ENCODE measurements at places on chromosomes 2 and 18.
A peak's percentile ranks its signal among the peaks of the same experiment; 100 is the strongest.

GRCh38 chr2:168033966-168034365 is 213.4 kb downstream of the STK39 start:
- DNase-seq: no peak

GRCh38 chr2:12549641-12550040 is 167.1 kb upstream of the TRIB2 start:
- peak; percentile 39 for DNase-seq

GRCh38 chr2:236546561-236547002 is 23.0 kb upstream of the ACKR3 start:
- DNase-seq: no peak

DNA sequence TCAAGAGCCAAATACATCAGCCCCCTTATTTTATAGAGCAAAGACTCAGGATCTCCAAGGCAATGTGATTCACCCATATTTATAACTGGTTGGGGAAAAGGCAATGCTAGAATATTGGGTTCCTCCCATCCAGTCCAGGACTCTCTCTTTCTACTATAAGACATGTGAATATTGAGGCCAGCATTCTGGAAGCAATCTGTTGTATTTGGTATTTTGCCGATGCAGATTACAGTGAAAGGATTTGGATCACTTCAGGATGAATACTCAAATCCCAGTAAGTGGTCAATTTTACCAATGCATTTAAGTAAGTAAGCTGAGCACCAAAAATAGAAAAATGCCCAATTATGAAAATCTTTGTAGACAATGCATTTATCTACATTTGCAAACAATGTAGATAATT is 1834.7 kb upstream of the PIK3C3 start:
- no peak for DNase-seq

GRCh38 chr2:9288681-9289338 is 82.2 kb downstream of the ASAP2 start:
- DNase-seq: peak; percentile 39

GRCh38 chr2:148298196-148298595 is 277.3 kb downstream of the MBD5 start:
- DNase-seq: peak; percentile 25

DNA sequence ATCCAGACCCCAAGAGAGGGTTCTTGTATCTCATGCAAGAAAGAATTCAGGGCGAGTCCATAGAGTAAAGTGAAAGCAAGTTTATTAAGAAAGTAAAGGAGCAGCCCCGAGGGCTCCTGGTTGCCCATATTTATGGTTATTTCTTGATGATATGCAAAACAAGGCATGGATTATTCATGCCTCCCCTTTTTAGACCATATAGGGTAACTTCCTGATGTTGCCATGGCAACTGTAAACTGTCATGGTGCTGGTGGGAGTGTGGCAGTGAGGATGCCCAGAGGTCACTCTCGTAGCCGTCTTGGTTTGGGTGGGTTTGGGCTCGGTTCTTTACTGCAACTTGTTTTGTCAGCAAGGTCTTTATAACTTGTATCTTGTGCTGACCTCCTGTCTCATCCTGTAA is 750.2 kb upstream of the FANCL start:
- no peak for DNase-seq

DNA sequence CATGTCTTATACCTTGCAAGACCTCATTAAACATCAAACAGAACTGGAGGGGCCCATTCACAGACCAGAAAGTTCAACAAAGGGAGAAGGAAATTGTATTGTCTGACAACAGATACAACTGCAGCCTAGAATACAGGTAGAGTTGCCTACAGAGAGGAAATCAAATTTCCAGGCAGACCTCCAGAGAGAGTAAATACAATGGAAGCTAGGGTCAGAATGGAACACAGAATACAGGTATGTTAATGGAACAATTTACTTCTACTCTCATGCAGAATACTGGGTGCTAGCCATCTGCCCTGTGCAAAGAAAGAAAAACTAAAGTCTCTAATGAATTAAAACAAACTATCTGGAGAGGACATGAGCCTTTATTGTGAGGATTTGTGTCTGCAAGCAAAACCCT is 31.6 kb upstream of the ALK start:
- no peak for DNase-seq

GRCh38 chr2:227163998-227164762 is at the start of the genes COL4A3 and COL4A4:
COL4A3 (plus strand) TSS chr2:227164624; CDS start chr2:227164727, 103 bp downstream.
COL4A4 (minus strand) TSS chr2:227164205; CDS start chr2:227147483, 16,722 bp downstream.
- DNase-seq: no peak

DNA sequence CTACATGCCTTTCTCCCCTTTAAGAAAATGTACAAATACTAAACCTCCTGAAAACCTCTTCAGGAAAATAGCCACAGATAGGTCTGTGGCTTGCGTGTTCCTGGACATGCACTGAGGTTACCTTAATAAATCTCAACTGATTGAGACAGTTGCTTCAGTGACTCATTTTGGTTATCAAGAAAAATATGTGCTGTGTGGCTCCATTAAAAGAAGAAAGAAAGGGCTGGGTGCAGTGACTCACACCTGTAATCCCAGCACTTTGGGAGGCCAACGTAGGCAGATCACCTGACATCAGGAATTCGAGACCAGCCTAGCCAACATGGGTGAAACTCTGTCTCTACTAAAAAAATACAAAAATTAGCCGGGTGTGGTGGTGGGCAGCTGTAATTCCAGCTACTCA is 27.1 kb downstream of the CREG2 start:
- DNase-seq: no peak

DNA sequence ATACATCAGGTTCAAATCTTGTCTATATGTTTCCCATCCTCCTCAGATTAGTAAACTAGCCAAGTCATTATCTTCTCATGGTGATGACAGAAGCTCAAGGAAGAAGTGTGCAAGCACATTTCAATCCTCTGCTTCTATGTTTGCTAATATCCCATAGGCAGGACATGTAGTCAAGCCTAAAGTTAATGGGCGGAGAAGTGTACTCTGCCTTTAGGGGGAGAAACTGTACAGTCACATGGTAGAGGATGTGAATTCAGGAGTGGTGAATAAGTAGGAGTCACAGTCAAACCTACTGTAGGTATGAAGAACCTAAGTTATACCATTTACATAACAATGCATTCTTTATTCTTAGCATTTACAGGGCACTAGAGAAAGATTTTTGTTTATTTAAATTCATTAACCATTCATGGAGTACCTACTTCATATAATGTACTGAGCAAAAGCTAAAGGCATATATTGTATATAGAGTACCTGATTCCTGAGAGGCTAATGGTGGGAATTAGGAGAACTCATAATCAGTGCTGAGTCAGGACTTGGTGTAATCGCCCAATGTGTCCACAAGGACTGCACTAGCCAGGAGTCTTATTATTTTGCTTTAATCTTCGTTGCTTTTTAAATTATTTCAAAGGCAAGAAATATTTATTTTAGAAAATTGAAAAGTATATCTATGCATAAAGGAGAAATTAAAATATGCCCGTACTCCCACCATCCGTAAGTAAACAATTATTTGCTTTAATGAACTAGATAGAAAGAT is 394.3 kb upstream of the ETAA1 start:
- DNase-seq: no peak

DNA sequence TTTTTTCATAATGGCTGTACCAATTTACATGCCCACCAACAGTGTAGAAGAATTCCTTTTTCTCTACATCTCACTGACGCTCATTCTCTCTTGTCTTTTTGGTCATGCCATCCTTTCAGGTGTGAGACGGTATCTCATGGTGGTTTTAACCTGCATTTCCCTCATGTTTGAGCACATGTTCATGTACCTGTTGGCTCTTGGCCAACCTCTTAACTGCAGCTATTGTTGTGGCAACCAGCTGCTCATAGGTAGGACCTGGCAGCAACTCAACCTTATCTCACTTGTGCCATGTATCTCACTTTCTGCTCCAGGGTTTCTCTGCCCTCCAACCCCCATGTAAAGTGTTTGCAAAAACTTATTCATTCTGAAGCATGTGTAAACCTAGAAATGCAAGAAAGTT is 167.5 kb downstream of the UPP2 start:
- DNase-seq: no peak

GRCh38 chr2:219254590-219255201 is 978 bp upstream of the TUBA4A start:
- DNase-seq: peak; percentile 87

DNA sequence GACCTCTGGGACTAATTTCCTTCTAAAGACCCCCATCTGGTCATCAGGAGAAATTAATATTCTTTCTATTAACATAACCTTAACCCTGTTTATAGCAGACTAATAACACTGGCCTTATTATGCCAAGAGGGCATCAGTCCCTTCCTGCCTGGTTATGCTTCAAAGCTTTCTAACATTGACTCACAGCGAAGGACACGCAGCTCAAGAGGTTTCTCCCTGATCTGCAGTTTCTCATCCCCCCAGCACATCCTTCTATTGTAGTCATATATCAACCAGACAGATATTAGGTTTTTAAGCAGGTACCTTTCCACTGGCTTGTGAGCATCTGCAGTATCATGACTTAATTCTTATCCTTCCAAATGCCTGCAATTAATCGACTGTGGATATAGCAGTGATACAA is 100.0 kb upstream of the CXCR4 start:
- no peak for DNase-seq

DNA sequence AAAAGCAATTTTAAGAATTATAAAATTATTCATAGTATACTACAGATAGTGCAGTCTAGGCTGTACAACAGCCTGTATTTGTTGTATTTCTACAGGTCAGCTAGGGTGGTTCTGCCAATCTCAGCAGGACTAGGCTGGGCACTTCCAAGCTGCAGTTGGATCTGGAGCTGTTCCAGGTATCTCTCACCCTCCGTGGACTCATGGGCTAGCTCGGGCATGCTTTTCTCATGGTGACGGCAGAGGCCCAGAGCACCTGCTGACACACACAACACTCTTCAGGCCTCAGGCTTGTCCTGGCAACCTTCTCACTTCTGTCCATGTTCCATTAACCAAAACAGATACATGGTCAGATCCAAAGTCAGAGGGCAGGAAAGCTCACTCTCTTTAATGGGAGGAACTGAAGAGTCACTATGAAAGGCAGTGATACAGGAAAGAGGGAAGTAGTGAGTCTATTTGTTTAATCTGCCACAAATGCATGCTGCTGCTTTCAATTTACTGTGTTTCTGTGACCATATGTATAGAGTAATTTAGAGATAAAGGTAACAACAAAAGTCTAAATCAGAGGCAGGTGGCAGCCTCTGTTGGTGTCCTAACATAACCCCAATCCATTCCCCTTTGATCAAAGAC is 462.4 kb upstream of the ACVR2A start:
- DNase-seq: no peak

GRCh38 chr18:13539050-13539449 is 187.3 kb downstream of the FAM210A start:
- DNase-seq: peak; percentile 27

Measured in inflammatory macrophage treated with lipopolysaccharide for 4 hours (primary cell).